ENCODE measurements at places on chromosomes 16 and 17.

GRCh38 chr16:82605863-82606620 is 20.7 kb upstream of the CDH13 start:
- DNase-seq = no peak

- DNase-seq = no peak
Measured at GRCh38 chr17:41618341-41619035, 5.9 kb downstream of the KRT17 start.

DNA sequence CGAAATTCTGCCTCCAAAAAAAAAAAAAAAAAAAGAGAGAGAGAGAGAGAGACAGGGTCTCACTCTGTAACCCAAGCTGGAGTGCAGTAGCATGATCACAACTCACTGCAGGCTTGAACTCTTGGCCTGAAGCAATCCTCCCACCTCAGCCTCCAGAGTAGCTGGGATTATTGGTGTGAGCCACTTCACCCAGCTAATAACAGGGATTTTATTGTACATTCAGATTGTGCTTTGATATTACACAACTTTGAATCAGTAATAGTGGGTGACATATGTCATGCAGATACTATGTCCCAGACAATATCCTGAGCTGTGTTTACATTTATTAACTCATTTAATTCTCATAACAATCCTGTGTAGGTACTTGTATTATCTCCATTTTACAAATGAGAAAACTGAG is 19.7 kb upstream of the DHX8 start:
- DNase-seq = no peak

DNA sequence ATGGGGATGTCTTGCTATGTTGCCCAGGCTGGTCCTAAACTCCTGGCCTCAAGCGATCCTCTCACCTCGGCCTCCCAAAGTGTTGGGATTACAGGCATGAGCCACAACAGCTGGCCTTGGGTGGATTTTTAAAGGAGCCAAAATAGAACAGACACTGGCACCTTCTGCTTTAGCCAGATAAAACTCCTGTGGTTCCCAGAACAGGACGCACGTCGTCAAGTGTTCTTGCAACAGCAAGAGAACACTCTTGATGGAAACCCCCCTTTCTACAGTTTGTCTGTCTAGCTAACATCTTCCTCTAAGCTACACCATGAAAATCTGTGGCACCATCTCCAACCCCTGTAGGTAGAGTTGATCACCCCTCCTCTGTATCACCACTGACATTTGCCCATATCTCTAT is 122.6 kb downstream of the NPIPB5 start:
- DNase-seq = no peak

GRCh38 chr16:86732621-86733295 is 154.4 kb downstream of the FOXL1 start:
- DNase-seq = no peak

- DNase-seq = no peak
Measured at GRCh38 chr17:81012574-81013447, 21.2 kb downstream of the CHMP6 start.

DNA sequence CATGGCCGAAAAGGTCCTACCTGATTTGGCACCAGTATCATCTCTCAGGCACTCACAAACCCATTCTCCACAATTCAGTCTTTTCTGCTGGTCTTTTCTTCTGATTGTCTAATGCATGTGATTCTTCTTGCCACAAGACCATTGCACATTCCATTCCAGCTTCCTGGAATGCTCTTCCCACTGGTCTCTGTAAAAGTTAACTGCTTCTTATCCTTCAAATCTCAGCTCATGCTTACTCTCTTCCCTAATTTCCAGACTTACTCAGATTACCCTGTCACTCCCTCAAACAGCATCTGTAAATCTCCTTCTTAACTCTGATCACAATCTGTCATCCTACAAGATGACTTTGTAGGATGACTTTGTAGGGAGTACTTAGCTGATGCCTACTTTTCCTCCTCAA is 320.2 kb downstream of the MAP2K6 start:
- DNase-seq = no peak

- DNase-seq = no peak
Measured at GRCh38 chr17:45334231-45334630, 17.4 kb upstream of the MAP3K14 start.
